Astrocyte of the spinal cord (primary cell): ENCODE measurements at places on chromosomes 6 and 20.

DNA sequence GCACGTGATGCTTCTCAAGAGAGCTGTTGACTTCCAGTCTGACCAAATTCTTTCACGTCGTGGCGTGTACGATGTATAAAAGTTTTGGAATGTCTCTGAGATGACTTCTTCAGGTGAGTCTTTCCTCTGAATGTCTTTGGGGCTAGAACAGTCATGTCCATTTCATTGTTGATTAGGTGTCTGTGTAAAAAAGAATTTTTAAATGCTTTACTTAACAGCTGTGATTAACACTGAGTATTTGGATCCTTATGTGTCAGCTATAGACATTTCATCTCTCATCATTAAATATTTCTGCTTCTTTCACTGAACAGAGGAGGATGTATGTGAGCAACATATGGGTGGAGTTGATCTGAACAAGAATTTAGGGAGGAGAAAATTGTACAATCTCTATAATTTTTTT, 29.3 kb upstream of the KIF13A start:
- no peak for DNase-seq

DNA sequence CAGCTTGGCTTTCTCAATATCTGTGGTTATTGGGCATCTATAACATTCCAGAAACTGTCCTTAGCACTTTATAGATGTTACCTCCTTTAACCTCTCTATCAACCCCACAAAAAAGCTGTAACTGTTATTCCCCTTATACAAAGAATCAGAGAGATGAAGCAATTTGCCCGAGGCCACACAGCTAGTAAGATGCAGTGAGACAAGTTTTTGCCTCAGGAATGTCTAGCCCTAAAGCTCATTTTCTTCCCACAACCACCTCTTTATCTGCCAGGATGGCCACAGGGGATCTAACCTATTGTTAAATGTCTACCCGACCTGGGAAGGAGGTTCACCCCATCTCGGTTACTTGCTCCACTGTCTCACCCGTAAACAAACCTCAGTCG, 31.9 kb upstream of the TCP11 start:
- no peak for DNase-seq

- DNase-seq, result no peak
These were observed 194.4 kb upstream of the CST7 start for GRCh38 chr20:24754691-24755090.

DNA sequence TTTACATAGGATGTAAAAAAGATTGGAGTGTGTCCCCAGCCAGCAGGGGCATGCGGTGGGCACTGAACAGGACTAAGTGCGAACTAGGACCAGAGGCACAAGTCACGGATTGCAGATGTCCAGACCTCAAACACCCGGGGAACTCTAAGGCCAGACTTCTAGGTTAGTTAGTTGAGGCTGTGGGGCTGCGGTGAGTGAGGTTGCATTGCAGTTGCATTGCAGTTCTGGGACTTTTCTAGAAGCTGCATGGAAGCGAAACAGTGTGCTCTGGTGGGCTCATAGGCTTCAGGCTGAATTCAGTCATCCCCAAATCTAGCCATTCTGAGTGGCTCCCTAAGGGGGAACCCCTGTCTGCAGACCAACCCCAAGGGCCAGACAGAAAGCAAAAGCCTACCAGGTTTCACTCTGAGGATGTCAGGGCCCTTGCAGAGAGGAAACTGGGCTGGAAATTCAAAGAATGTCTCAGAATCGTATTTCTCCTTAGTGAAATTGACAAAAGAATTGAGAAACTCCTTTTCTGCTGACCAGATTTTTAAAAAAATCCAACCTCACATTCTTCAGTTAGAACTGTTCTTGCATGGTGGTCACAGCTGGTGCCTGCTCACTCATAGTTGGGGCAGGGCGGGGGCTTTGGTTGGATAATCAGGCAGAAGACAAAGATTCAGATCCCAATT, 182.8 kb downstream of the ZDHHC14 start:
- DNase-seq, result no peak

DNA sequence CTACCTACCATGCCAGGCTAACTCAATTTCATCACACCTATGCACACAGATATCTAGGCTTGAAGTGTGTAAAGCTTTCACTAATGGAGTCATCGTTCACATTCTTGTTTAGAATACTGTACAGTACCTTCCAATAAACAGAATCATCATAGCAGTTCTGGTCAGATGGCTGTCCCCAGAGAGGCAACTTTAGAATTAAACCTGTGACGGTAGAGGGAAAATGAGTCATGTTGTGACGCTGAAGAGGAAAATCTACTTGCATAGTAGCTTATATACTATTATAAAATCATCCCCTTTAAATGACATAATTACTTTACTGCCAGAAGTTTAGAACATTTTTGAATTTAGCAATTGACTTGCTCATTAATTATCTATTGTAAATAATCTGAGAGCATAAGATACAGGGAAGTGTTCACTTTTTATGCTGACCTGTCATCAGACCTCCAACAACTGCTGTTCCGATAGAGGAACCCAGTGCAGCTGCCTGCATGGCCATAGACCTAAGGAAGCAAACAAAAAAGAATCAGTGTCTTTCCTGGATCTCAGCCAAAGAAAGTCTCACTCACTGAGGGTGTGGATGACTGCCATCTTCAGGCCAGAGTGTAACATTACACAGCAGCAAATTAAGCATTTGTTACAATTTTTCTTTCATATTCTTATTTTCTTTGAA, 29.8 kb downstream of the RHAG start:
- peak; percentile 82 for DNase-seq

DNA sequence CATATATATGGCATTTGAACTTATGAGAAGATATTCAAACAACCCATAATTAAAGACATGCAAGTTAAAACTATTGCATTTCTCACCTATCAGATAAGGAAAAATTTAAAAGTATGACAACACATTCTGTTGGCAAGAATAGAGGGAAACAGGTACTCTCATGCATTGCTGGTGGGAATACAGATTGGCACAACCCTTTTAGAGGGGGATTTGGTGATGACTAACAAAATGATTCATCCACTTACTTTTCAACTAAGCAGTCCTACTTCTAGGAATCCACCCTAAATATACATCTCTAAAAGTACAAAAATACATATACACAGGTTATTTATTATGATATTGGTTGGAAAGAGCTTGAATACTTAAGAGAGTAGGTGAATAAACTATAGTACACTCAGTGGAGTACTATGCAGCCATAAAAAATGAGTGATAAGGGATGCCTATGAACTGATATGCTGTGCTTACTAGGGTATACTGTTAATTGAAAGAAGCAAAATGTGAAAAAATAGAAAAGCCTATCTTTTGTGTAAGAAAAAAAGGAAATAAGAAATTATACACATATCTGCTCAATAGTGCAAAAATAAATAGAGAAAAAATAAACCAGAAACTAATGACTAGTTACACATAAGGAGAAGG, 42.2 kb downstream of the ADAT2 start:
- no peak for DNase-seq

- DNase-seq, result no peak
These were observed at the start of gene LAMA5 for GRCh38 chr20:62367136-62367632. TSS of gene LAMA5 (minus strand) at chr20:62367312. CDS start at chr20:62367245, 67 bp downstream.

GRCh38 chr6:40419377-40419776, 167.8 kb downstream of the LRFN2 start:
- DNase-seq, result no peak

DNA sequence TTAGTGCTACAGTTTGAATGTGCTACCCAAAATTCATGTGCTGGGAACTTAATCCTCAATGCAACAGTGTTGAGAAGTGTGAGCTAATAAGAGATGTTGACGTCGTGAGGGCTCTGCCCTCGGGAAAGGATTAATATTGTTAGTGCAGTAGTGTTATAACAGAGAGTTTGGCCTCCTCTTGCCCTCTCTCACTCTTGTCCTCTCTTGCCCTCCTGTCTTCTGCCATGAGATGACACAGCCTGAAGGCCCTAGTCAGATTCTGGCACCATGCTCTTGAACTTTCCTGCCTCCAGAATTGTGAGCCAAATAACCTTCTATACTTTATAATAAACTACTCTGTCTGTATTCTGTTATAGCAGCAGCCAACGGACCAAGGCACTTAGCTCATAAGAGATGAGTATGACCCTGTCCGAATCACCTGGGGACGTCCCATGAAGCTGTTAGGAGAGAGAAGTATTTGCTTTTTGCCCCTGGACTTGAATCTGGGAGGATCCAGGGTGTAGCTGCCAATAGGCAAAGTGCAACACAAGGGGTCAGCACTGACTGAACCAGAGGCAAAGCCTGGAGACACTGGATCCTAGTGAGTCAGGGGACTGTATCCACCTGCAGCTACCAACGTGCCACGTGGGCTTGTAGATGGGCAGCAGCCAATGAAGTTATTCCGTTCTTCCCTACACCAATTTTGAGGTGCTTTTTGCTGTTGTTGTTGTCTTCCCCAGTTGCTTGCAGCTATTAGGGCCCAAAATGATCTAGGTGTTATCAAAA, 233.7 kb downstream of the THBS2 start:
- DNase-seq, result no peak

GRCh38 chr6:155154158-155154830, 109.5 kb upstream of the CLDN20 start:
- peak; percentile 93 for DNase-seq

- no peak for DNase-seq
These were observed 18.8 kb upstream of the RPS6KA2 start for GRCh38 chr6:166645896-166646295.

DNA sequence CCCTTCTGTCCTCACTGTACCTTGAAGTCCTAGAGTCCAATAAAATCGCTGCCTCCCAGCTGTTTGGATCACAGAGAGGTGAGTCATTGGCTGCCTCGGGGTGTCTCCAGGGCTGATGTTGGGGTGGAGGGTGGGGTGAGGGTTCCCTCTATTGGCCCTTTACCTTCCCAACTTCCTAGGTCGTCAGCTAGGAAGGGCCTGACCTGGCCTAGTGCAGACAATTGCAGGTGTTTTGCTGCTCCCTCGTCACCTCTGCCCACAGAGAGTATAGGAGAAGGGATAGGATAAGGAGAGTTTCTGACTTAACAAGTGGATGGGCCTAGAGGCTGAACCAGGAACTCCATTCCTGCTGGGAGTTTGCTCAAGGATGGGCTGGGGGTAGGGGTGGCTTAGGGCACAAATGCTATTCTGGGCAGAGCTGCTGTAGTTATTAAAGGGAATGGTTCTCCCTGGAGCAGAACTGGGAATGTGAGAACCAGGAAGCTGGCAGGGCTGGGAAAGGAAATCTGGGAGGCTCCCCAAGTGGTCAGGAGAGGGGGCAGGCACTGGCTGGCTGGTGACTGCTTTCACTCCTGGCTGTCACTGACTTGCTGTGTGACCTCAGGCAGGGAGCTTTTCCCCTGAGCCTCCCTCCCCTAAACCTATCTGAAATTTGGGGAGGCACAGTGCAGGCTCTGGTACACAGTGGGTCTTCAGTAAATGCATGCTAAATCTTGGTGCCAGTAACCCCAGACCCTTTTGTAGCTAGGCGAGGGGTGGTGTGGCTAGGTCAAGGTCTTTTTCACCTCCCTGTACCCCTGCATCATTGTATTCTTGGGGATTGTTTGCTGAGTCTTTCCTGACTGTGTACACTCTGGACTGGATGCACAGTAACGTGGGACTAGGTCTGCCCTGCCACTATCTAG, 1.5 kb downstream of the TP53INP2 start:
- DNase-seq, result no peak

- DNase-seq, result no peak
These were observed 463.6 kb downstream of the C6orf118 start for GRCh38 chr6:164845773-164846172.

- DNase-seq, result no peak
These were observed 21.6 kb upstream of the MAFB start for GRCh38 chr20:40710603-40711002.

GRCh38 chr6:162921510-162922040, 193.8 kb downstream of the PACRG start:
- DNase-seq, result no peak

DNA sequence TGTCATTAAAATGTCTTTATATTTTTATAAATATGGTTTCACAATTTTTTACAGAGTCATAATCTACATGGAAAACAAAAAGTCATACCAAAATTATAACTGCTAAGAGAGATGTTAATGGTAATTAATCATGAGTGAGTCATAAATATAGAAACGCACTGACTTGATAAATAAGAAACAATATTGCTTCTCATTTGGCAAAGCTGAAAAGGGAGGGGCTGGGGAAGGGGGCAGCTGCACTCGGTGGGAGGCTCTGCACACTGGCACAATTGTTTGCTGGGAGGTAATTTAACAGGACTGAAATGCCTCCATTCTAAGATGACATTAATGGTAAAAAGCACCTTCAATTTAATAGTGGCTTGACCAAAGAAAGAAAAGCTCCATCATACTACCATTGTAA, 133.3 kb upstream of the AGPAT4 start:
- no peak for DNase-seq

DNA sequence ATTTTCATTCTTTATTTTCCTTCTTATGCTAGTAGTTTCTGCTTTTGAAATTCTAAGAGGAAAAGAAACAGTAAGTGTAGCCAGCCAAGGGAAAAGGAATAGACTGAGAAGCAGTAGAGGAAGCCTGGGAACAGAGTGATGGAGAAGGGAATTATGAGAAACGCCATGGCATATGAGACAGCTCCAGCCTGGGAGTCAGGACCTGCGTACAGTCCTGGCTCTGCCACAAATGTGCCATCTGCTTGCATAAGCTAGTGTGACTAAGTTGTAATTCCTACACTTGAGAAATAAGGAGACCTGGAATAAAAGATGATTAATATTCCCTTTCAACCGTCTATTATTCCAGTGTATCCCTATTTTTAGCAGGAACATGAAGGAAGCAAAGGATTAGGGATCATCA, 47.5 kb downstream of the OSTM1 start:
- DNase-seq, result no peak

- no peak for DNase-seq
These were observed 5.9 kb upstream of the SERINC3 start for GRCh38 chr20:44527716-44528199.

DNA sequence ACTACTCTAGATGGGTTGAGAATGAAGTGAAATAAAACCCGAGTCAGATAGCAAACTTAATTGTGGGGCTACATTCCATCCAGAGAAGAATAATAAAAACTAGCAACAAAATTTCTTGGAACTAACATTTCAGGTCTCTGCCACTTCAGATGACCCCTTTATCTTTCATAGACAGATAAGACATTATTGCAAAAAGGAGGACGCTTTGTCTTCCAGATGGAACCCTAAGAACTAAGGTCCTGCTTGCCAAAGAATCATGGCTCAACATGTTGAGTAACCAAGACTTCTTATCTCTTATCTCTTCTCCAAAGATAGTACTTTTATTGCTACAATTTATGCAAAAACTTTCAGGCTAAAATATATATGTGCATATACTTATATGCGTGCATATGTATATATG, 221.1 kb upstream of the PREP start:
- DNase-seq, result no peak

- DNase-seq, result peak; percentile 79
These were observed 7.6 kb downstream of the LEMD2 start for GRCh38 chr6:33781131-33781975.
